ENCODE measurements at places on chromosomes 5 and 9. TPM values are rescaled to one million over a fixed set of nuclear protein-coding genes. Genes with fewer than 3 reads are reported as not detected.

LMX1B gene
- 1.6 TPM for total RNA-seq

CD72 gene
- total RNA-seq: 3.7 TPM

- peak; percentile 69 for DNase-seq
Measured at GRCh38 chr5:179866241-179867078, 7.8 kb upstream of the MRNIP start.

GRCh38 chr9:104080983-104081382, 13.1 kb upstream of the SMC2 start:
- no peak for DNase-seq

GRCh38 chr5:180259260-180259611, 32.6 kb downstream of the MAPK9 start:
- DNase-seq: no peak

GRCh38 chr9:134243778-134244467, 79.6 kb upstream of the RNU6ATAC start:
- no peak for DNase-seq
